ENCODE measurements at places on chromosomes 12 and 14.

DNA sequence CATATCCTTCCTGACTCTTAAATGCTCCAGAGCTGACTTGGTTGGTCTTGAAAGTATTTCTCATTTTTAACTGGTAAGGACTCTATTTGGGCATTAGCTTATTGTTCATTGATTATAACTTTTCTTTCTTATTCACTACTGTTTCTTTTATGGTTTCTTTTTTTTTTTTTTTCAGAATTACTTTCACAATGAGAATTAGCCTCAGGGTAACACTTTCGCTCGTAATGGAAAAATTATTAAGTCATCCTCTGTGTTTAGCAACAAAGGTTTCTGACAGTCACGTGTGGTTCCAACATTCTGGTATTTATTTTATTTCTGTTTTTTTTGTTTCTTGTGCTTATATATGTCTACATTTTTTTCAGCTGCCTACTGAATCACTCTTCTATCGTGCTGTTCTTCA, 80.0 kb downstream of the METTL25 start:
- no peak for DNase-seq

DNA sequence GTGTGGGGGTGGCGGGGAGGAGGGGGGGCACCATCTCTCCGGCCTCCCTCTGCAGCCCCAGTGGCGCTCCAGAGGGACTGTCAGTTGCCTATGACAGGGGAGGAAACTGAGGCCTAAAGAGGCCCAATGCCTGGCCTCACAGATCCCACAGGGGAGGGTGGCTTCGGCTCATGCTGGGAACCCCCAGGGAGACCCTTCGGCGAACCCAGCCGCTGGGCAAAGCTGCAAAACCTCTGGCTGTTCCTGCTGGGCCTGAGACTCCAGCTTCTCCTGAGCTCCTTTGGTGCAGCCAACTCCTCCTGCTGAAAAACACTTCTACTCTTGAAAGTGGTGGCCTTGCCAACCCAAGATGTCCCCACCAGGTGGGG, 170.1 kb upstream of the RTL1 start:
- no peak for DNase-seq

DNA sequence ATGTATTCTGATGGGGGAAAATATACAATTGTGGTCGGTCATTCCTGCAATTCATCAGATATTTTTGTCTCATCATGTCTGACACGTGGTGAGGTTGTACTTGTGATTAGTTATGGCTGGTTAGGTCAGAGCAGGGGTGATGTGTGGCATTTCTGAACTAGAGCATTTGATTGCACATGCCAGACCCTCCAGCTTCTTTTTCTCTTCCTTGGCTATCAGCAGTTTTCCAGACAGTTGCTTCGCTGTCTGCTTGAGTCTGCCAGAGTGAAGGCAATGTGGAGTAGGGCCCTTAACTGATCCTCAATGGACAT, 25.9 kb downstream of the TMEM117 start:
- no peak for DNase-seq

GRCh38 chr14:101083564-101084435, 180.3 kb upstream of the RTL1 start:
- no peak for DNase-seq

DNA sequence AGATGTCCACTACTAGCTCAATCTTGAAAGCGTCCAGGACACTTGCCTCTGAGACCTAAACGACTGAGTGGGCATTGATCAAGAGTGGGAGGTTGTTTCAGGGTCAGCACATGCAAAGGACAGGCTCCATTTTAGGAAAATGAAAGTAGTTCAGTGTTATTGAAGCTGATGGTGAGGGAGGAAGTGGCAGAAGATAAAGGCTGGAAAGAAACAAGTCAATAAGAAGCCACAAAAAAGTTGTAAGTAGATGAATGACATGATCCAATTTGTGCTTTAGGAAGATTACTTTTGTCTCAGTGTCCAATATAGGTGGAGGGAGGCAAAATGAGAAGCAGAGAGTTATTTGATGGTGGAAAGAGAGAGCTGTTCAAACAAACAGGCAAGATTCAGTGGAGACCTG, 22.0 kb downstream of the GPR65 start:
- DNase-seq, result no peak

DNA sequence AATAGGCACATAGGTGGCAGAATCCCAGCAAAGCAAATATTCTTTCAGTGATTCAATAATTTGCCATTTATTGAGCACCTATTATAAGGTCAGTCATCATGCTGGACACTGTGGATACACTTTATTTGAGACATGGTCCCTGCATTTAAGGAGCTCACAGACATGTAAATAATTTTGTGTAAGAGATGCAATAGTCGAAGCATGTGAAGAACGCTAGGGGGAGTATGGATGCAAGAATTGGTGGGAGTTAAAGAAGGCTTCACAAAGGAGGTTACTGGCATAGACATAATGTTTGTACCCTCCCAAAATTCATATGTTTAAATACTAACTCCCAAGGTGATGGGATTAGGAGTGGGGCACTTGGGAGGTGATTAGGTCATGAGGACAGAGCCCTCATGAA, 260.6 kb upstream of the GARIN6 start:
- peak; percentile 5 for DNase-seq

DNA sequence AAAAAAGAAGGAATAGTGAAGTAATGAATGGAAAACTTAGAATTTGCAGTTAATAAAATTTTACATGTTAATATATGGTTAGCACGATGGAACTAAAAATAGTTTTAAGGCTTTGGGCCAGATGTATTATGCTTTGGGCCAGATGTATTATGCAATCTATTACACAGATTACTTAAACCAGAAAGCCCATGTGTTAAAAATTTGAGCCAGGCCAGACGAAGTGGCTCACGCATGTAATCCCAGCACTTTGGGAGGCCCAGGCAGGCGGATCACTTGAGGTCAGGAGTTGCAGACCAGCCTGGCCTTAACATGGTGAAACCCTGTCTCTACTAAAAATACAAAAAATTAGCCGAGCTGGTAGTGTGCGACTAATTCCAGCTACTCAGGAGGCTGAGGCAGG, 17.2 kb downstream of the IFT81 start:
- DNase-seq, result no peak

GRCh38 chr14:55877942-55878341, 240.3 kb upstream of the PELI2 start:
- DNase-seq, result no peak

GRCh38 chr12:90854136-90854689, 100.8 kb downstream of the CCER1 start:
- no peak for DNase-seq

GRCh38 chr12:116153983-116154382, 123.5 kb downstream of the MED13L start:
- DNase-seq, result no peak

DNA sequence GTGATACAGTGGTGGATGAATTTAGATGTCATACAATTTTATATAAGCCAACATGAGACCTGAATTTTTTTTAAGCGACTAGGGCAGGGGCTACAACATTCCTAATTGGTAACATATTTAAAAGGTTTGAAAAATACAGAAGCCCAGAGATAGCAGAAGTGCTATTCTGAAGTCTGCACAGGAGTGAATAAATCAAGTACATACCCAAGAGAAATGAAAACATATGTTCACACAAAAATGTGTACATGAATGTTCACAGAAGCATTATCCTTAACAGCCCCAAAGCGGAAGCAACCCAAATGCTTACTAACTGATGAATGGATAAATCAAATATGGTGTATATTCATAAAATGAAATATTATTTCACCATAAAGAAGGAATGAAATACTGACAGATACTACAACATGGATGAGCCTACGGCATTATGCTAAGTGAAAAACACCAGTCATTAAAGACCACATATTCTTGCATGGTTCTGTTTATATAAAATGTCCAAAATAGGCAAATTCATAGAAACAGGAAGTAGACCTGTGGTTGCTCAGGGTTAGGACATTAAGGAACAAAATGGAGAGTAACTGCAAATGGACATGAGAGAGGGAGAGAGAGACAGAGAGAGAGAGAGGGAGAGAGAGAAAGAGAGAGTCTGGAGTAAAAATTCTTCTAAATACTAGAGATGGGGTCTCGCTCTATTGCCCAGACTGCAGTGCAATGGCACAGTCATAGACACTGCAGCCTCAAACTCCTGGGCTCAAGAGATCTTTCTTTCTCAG, 28.0 kb upstream of the GXYLT1 start:
- no peak for DNase-seq

GRCh38 chr12:27504507-27504906, 19.5 kb upstream of the PPFIBP1 start:
- no peak for DNase-seq

DNA sequence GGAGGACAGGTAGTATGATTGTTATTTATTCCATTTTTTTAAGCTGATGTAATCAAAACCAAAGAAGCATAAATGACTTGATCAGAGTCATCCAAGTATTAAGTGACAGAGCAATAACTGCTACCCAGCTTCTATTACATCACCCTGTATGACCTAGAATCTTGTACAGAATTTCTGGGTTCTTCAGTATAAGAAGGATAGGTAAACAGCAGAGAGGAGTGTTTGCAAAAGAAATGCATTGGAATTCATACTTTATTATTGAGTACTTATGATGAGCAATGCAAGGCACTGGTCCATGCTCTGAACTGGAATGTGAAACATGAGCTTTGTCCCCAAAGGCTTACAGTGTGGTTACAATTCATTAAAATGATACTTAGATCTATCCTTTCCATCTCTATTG, 916.8 kb downstream of the DIO2 start:
- DNase-seq, result no peak

DNA sequence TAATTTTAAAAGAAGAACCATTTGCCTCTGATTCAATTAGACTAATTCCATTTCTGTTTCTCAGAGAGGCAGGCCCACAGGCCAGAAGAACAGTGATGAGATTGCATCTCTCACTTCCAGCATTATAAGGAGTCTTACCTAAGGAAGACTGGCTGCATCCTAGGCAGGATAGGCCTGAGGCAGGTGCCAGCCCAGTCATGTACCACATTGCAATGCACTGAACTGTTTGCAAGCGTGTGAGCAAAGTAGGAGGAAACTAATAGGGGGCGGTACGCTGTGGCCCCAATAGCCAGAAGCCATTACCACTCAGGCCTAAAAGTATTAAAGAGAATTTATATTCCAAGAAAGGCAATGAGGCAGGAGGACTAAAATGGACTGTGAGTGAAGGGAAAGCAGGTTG, 12.1 kb upstream of the CNIH1 start:
- no peak for DNase-seq

DNA sequence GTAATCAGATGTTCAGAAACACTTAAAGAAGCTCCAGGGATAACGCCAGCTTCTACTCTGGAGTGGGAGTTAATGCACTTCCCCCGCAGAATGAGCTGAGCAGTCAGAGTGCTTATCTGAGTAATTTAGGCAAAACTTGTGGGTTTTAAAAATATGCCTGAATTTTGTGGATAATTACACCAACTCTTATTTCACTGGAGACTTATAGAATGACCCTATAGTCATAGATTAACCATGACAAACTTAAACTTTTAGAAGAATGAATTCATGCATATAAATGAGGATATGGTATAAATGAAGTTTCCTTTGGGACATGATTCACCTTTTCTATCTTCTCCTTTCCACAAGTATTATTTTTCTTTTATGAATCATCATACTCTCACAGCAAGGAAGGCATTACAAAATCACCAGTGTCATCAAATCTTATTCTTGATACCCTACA, 241.1 kb upstream of the FBXO33 start:
- no peak for DNase-seq

- DNase-seq, result no peak
These were observed 67.5 kb upstream of the DAAM1 start for GRCh38 chr14:59120921-59121320.

GRCh38 chr12:100545092-100545491, 28.4 kb upstream of the GAS2L3 start:
- DNase-seq, result no peak

- no peak for DNase-seq
These were observed 138.7 kb downstream of the TTC7B start for GRCh38 chr14:90677484-90678050.

DNA sequence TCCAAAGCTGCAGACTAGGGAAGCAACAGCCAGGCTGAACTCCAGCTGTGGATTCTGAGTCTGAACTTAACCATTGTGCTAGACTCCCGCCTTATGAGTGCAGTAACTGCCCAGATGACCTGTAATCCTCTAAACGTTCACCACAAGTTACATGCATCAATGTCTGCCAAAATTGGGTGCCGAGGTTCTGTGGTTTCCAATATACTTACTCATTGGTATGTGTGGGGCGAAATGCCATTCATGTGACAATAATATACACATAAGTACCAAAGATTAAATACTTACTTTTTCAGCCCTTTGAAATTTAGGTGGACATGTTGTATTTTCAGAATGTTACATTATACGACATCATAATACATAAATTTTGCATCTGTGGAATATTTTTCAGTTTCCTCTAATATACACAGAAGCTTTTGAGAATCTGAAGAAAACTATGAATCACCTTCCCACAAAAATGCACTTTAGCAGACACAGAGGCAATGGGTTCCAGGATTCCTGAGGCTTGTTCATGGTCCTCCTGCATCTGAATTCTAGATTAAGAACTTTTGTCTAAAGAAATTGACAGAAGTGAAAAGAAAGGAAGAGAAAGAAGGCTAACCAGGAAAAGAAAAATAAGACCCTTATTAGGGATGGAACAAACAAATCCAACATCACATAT, 31.7 kb downstream of the GRIP1 start:
- DNase-seq, result peak; percentile 95

- DNase-seq, result peak; percentile 85
These were observed 4.2 kb downstream of the HSPB8 start for GRCh38 chr12:119182701-119183493.

GRCh38 chr12:7078163-7078562, 14.1 kb downstream of the C1R start:
- DNase-seq, result no peak

DNA sequence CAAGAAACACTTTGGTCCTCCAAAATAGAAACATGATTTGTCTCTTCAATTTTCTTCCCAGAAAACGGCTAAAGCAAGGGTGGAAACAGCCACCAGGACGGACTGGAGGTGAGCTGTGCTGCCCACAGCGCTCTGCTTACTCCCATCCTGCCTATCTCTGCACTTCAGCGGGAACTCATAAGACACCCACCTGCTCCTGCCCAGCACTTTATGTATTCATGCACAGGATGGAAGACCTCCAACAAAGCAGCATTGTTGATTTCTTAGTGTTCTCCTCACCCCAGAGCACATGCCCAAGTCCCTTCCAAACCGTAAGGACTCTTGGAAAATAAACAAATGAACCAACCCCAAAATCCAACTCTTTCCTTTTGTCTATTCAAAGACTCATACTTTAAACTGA, 277.2 kb downstream of the MED13L start:
- DNase-seq, result no peak

DNA sequence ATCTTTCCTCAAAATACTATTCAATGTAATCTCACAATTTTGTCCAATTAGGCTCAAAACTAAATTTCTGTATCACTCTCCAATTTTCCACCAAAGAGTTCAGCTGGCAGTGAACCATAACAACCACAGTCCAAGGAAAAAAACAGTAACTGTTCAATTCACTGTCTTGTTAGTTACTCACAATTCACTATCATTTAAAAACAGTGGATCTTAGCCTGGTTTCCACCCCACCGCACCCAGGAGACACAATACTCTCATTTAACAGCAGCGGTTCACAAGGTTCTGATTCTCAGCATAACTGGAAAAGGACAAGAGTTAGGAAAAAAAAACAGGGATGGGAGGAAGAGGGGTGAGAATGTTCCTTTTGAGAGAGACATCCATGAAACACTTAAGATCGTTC, 40.5 kb downstream of the MED13L start:
- DNase-seq, result no peak

- DNase-seq, result no peak
These were observed 45.8 kb downstream of the SSH1 start for GRCh38 chr12:108811411-108812180.

- no peak for DNase-seq
These were observed 129.8 kb downstream of the TMX1 start for GRCh38 chr14:51369814-51370213.
